ENCODE measurements at places on chromosomes 3 and 15.

DNA sequence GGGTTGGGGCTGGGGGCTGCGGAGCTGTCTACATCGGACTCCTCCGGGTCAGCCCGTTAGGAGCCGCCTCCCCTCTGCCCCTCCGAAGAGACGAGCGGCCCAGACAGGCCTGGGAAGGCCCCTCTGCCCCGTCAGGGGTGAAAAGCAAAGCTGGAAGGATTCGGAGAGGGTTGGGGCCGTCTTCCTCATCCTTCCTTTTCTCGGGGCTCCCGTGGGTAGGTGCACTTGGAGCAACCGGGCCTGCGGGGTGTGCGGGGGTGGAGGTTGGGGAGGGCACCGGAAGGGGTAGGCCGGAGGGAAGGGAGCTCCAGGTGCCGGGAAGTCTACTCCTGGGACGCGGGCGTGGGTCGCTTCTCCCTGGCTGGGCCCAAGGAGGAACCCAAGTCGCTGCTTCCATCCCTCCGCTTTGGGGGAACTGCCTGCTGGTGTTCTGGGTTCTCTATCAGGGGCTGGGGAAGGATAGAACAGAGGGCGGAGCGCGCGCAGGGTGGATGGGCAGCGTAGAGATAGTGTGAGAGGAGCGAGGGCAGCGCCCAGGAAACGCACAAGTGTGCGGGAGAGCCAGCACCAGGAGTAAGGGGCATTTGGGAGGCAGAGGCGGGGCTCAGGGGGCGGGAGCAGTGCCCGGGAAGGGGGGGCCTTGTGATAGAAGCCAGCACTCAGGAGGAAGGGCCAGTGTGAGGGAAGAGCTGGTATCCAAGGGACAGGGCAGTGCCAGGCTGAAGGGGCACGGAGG lies 590 bp downstream of the POLR2H start:
- peak; percentile 65 for DNase-seq

- no peak for DNase-seq
These were observed 46.9 kb downstream of the SATB1 start for GRCh38 chr3:18378218-18378617.

DNA sequence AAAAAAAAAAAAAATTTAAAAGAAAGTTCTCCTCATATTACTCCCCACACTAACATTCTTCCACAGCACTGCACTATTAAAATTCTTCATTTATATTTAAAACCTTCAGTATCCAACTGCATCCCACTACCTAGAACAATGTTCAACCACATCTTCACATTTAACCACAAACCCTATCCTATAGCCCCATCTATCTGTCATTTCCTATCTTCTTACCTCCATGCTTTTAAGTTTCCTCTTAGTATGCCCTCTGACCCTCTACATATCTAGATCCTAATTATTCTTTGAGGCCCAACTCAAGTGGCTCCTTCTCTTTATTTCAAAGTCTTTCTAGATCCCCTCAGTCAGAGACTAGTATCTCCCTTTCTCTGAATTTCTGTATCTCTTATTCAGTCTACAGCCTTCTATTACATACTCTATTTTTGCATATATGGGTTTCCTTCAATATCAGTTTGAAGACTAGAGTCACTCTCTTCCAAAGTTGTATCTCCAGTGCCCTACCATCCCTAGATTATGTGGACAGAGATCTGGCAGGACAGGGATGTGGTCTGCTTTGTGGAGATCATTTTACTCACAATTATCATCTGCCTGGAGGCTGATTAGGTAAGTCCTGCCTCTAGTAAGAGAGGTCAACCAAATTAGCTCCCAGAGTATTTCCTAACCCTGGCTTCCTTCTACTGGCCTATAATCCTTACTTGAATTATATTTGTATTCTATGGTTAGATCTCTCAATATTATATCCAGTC lies 1.4 kb downstream of the CIAO2A start:
- no peak for DNase-seq

GRCh38 chr3:65173841-65174240 lies 486.0 kb upstream of the ADAMTS9 start:
- DNase-seq = no peak

DNA sequence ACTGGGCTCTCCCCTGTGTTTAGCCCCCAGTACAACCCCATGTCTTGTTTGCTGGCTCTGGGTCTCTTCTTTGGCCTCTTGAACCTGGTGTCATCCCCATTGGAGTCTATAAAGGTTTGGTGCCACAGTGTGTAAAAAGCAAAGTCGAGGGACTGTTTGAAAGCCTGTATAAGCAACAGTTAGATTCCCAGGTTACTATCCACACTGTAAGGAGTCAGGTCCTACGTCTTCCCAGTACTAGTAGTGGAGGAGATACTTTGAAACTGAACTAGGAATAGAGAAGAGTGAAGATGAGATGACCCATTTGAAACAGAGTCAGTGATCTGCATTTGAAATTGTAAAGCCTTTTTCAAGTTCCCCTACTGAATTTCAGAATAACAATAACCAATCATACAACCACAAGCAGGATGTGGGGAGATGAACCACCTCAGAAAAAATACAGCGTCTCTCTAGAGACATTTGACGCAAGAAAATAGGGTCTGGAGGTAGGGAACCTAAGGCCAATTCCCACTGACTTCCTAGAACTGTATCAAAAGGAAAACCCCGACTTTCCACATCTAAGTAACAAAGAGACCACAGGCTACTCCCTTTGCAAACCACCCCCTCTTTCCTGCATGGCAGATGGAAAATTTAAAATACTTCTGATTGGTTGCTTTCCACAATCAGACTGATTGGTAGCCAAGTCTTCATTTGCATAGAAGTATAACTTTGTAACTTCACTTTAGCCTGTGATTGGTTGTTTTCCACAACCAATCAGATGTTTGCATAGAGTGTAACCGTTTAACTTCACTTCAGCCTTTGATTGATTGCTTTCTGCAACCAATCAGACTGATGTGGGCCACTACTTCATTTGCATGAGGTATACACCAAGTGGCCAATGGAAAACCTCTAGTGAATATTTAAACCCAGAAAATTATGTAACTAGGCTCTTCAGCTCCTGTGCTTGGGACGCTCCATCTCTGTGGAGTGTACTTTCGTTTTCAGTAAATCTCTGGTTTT lies 49.9 kb upstream of the NEDD4 start:
- peak; percentile 76 for DNase-seq

DNA sequence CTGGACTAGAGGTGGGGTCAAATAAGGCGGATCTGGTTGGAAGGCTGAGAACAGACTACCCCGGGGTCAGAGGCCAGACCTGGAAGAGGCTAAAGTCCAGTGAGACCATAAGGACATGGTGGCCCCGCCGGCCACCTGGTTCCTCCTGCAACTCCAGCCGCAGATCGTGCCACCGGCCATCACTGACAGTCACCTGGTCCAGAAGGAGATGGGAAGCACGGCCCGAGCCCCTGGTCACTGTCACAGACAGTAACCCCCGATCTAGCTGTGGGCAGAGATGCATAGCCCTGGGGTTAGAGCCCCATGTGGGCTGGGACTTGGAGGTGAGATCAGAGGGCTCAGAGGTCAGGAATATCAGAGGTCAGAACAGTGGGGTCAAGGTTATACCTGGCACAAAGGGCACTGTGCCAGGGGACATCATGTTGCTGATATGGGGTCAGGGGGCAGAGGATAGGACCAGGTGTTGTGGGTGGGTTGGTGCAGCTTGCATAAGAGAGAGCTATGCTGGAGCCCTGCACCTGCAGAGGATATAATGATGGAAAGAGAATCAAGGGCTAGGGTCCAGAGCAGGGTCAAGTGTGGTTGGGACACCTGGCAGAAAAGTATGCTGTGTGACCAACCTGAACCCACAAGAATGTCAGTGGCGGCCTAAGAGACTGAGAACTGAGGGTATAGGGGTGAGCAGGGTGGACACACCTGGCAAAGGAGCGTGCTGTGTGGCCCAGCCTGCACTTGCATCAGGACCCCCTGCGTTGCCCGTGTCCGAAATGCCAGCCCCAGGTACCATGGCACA lies 9.6 kb downstream of the CELSR3 start:
- DNase-seq = no peak

- no peak for DNase-seq
These were observed 79.5 kb downstream of the CHRD start for GRCh38 chr3:184459355-184459754.

- DNase-seq = no peak
These were observed 93.6 kb upstream of the COL8A1 start for GRCh38 chr3:99544786-99545281.

DNA sequence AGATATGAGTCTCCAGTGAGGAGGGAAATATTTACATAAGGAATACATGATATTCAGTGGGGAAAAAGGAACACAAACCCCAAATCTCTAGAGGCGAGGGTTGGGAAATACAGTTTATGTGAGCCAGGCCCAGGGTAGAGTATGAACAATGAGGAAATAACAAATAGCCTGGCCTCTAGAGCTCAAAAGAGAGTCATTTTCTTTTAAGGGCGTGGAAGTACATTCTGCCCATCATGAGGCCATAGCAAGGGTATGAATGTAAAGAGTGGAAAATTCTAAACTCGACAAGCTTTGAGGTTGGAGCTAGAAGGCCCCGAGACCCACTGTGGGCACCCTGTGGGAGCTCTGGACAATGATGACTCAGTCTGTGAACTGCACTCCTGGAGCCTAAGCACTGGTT lies 27.8 kb upstream of the IGF2BP2 start:
- no peak for DNase-seq

GRCh38 chr3:126110431-126111125 lies 26.7 kb upstream of the SLC41A3 start:
- no peak for DNase-seq

DNA sequence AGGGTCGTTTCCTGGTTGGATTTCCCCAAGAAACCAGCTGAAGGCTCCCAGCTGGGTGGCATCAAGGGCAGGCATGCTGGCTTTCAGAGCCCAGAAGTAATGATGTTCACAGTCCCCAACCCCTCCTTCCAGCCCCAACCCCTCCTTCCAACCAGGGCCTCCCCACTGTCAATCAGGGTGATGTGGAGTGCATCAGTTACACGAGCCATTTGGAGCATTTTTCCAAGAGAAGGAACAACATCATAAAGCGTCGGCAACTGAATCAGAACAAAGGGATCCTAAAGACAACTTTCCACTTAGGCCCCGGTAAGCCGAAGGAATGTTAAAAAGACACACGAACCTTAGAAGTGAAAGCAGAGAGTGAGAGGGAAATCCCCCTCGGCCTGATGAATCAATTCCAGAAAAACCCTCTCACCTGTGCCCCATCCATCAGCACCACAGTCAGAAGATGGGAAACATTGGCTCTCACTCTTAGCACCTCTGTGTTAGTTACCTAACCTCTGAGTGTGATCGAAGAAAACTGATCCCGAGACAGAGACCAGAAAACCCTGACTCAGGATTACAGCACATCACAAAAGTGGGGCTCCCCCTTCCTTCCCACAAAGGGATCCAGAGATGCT lies 101.2 kb upstream of the WNT5A start:
- DNase-seq = no peak

GRCh38 chr3:115099986-115100571 lies 47.0 kb downstream of the ZBTB20 start:
- peak; percentile 44 for DNase-seq

GRCh38 chr15:68192117-68192516 lies 13.0 kb downstream of the CALML4 start:
- no peak for DNase-seq

- no peak for DNase-seq
These were observed 6.4 kb downstream of the ASTE1 start for GRCh38 chr3:131020122-131020693.

GRCh38 chr15:66595931-66596545 lies 30.2 kb upstream of the LCTL start:
- DNase-seq = no peak

- no peak for DNase-seq
These were observed 577.5 kb upstream of the NECTIN3 start for GRCh38 chr3:110494093-110494490.

- DNase-seq = no peak
These were observed 194.8 kb downstream of the XXYLT1 start for GRCh38 chr3:195075941-195076875.

GRCh38 chr15:100937171-100937570 lies 18.0 kb downstream of the LRRK1 start:
- DNase-seq = no peak

DNA sequence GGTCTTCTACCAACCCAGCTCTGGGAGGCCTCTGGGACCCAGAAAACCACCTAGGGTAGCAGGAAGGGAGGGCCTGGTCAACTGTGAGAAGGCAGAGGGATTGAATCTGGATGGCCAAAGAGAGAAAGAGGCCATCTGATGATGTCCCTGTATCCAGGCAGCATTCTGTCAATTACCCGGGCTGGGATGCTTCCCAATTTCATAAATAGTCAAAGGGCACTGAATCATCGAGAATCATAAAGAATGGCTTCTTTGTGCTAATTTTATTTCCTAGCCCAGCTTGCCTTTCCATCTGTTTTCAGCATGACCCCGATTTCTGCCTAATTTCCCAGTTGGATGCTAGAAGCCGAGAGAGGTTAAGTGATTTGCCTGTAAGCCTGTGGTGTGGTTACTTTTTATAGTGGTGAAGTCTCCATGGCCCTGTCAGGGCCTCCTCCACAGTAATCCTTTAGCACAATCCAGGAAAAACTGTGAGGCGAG lies 129.2 kb downstream of the FAM43A start:
- DNase-seq = no peak

GRCh38 chr15:67790610-67791319 lies 34.5 kb upstream of the SKOR1 start:
- DNase-seq = no peak

- peak; percentile 45 for DNase-seq
These were observed 244.5 kb downstream of the CD47 start for GRCh38 chr3:107846279-107846852.

DNA sequence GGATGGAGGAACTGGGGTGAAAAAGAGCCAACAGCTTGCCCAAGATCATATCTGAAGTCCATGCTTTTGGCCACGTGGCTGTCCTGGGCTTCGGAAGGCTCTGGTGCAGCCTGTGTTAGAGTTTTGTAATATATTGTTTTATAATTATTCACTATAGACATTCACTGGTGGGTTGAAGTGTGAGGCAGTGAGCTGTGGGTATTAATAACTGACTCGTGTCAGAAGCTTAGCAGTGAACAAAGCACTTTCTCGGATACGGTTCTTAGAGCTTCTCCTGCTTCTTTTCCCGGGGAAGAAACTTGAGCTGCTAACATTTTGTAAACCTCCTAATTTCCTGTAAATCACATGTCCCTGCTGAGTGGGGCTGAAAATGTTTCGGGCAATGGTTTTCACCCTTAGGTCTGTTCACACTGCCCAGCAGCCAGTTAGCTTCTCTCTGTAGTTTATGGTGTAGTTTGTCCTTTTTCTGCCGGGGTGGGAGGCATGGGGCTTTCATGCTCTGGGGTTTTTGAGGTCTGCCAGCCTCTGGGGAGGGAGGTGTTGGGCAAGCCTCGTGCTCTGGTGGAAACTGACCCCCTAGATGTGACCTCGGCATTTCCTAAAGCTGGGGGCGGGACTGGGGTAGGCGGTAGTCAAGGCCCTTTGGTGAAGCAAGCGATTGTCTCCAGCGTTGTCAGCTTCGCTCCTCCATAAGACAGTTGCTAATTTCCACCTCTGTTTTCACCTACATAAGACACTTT lies 1.7 kb downstream of the MRAS start:
- no peak for DNase-seq

- DNase-seq = no peak
These were observed 89.5 kb downstream of the ITPR1 start for GRCh38 chr3:4582624-4583023.

- no peak for DNase-seq
These were observed 217.0 kb downstream of the ZNF621 start for GRCh38 chr3:40741729-40742128.
